Stimulated activated memory B cell treated with anti-CD40 and anti-IgM and Interleukin-4, amounts not matched to agents 10 μg/mL and 1 μg/mL and 100 μg/mL, for 72 hours (primary cell): ENCODE measurements at places on chromosomes 11 and 22.

DNA sequence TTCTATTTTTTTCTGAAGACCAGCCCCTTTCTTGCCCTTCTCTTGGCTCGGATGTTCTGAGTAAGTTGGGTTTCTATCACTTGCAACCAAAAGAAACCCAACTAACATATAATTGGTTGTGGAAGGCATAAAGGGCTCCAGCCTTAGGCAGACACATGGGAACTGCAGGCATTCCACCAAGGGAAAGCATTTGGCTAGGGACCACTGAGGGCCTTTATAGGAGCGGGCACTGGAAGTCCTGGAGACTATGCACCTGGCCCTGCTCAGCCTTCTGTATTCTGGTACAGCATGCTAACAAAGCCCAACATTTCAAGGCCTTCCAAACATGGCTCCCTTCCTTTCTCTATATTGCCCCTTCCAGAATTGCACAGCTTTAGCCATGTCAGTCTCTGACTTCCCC is 17.6 kb upstream of the LMO1 start:
- no peak for ATAC-seq

- no peak for ATAC-seq
Observed at GRCh38 chr11:86442827-86443226, 68.1 kb downstream of the CCDC81 start.

DNA sequence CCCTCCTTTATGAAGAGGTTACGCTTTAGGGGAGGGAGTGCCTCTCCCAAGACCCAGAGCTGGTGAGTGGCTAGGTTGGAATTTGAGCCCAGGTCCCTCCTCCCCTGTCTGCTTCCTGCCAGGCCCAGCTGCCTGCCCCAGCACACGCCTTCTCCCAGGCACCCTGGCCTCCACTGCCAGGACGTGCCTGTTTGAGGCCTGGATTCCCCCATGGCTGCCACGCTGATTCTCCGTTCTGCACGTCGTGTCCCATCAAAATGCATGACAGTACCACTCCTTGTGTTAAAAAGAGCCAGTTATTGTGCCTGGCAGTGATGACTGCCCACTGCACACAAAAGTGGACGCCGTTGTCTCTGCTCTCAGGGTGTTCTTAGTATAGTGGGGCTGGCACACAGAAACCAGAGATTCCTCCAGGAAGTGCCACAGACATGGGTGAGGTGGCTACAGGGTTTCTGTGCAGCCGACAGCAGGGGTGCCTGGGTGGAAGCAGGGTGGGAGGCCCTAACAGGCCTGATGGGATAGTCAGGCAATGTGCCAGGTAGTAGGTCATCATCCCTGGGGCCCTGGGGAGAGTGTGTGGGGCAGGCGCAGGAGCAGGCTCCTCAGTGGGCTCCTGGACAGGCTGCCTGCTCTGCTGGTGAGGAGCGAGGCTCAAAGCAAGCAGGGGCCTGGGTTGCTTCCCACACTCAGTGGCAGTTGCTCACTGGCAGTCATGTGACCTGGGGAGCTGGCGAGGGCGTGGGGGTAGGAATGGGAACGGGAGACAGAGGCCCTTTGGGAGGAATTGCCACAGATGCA is 24.2 kb downstream of the MED15 start:
- no peak for ATAC-seq

DNA sequence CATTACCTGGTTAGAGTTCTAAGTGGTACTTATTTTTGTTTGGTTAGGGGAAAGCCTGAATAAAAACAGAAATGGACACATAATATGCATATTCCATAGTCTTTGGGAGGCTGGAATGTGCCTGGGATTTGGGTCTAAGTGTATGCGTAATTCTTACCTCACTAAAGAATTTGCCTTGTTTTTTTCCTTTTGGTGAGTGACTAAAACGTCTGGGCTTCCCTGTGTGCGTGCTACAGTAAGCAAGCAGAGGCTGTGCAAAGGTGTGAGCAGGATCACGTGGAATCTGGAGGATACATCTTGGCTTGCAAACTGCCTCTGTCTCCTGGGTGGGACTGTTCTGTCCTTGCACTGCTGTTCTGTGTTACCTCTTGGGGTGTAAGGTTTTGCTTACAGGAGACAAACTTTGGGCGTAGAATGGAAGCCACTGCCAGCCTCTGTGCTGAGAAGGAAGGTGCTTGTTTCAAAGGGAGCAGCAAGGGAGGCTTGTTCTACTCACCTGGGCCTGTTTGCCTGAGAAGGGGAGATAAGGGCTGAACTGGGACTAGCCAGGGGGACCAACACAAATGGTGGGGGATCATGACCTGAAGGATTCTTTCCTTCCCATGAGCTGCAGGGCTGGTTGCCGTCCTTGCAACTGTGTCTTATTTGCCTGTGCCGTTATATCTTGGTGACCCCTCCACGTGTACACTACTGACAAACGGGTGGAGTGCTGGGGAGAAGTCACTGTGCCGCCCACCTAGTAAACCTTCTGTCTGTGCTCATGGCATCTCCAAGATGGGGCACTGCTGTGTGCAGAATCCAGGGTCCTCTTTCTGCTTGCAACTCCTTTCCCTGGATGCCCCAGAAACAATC is 4.5 kb downstream of the NEAT1 start:
- ATAC-seq = no peak

- ATAC-seq = no peak
Observed at GRCh38 chr11:35139722-35140282, 831 bp downstream of the CD44 start.

DNA sequence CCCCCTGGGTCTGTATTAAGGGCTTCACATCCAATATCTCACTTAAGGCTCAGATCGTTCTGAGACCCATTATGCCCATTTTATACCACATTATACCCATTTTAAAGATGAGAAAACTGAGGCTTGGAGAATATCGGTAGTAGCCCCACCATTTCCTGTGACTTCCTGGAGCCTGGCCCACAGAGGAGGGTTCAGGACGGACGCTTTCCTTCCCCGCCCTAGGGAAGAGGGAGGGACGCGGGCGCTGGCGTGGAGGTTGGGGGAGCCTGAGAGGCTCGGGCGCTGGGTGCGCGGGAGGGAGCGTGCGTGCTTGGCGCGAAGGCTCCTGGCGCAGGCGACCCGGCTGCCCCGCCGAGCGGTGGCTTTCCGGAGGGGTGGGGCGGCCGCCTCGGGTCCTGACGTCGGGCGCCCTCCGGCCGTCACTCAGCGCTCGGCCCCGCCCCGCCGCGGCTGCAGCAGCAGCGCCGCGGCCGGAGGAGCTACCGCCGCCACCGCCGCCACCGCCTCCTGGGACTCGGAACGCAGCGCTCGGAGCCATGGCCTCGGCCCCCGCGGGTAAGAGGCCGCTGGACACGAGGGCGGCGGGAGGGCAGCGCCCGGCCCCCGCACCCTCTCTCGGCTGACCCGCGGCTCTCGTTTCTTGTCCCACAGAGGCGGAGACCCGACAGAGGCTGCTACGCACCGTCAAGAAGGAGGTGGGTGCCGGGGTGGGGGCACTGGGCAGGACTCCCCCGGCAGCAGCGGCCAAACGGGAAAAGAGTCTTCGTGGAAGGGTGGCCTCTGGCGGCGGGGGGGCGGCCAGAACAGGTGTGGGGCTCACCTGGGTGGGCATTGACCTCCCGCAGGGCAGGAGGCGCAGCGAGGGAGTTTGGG is at the start of gene SGSM1:
Gene SGSM1, plus strand, starts transcription at position 422 of the 873 bp plus-strand sequence. Its CDS starts 115 bp downstream, at position 537.
- peak; percentile 79 for ATAC-seq

DNA sequence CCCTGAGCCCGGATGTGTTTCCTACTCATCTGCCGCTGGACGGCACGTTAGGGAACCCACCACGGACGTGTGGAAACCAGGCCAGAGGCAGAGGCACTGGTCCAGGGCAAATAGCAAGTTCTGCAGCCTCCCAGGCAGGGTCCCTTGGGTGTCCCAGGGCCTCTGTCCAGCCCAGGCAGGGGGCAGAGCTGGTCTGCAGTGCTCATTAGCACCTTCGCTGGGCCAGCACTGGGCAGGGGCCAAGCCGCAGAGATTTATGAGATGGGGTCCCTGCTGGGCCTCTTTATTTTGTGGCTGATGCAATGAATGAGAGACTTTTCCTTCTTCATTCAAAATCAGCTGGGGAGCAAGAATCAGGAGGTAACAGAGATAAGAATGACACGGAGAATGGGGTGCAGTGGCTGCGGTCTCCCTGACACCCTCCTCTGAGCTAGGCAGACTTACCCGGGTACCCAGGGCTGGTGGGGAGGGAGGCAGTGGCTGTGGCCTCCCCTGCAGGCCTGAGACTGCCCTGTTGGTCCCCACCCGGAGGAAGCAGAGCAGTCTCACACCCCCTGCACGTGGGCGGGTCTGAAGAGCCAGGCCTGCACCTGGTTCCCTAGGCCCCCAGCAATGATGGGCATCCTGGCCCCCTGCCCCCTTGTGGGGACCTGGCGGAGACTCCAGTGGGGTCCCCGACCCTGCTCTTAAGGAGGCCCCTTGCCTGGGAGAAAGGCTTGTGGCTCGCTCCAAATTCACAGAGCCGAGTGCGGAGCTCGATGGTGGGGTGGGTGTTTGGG is 14.0 kb upstream of the PARVG start:
- no peak for ATAC-seq

DNA sequence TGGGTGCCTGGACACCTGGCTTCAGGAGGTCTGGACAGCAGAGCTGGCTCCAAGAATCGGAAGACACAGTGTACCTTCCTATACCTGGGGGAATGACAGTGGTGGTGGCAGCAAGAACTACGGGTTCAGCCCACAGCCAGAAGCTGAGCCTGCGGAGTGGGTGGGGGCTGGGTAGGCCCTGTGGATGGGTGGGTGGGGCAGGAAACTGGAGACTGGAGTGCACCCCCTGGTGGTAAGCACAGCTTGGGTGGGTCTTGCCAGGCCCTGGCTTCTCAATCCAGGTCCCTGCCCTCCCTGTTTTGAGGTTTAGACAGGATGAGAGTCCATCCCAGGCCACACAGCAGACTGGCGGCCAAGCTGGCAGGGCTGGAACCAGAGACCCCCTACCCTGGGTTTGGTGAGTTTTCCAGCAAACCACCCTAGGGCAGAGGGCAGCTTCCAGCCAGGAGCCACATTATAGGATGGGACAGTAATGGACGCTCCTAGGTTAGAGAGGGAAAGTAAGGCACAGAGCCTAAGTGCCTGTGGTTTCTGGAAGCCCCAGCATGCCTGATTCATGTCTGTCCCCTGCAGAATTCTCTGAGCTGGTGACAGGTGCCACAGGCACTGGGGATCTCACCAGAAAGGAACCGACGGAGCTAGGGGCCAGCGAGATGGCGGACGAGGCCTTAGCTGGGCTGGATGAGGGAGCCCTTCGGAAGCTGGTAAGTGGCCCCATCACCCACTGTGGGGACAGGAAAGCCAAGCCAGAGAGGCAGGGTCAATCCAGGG is 1.7 kb downstream of the SMTN start:
- no peak for ATAC-seq

DNA sequence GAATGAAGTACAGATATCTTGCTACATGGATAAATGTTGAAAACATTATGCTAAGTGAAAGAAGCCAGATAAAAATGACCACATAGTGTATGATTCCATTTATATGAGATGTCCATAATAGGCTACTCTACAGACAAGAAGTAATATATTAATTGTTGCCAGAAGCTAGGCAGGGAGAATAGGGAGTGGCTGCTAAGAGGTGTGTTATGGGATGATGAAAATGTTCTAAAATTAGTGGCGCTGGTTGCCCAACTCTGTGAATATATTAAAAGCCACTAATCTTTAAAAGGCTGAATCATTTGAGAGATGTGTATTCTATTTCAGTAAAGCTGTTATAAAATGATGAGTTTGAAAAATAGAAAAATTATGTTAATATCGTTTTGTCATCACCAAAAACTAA is 144.4 kb downstream of the NCAM1 start:
- ATAC-seq = no peak

DNA sequence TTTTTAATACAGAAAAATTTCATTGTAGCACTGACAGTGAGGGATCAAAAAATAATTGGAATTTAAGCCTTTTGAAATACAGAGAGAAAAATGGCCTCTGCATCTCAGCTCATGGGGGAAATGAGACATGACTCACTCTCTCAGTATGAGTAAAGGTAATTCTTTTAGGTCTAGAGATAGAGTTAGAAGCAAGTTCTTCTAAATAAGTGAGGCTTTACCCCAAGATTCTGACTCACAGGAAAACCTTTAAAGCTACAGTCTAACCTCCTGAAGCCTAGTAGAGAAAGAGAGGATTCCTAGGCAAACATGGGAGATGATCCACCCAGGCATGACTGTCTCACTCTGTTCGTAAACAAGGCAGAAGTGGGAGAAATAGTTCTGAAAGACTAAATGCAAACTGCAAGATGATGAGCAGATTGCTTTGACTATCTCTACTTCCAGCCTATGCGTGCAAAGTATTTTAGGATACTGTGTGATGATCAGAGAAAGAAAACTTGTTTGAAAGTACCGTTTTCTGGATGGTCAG is 1003.3 kb upstream of the CCDC90B start:
- ATAC-seq = peak; percentile 86

DNA sequence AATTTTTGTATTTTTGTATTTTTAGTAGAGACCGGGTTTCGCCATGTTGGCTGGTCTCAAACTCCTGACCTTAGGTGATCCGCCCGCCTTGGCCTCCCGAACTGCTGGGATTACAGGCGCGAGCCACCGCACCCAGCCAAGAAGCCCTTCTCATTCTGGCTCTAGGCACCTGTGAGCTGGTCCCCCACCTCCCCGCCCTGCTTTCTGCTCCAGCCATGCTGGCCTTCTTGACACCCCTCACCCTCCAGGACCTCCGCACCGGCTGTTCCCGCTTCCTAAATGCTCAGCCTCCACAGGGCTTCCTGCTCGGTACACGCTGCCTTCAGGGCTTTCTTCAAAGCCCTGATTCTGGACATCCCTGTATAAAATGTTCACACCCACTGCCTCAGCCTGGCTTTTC is 5.5 kb upstream of the FXYD2 start:
- ATAC-seq = no peak
